NCI-H2227 treated with DMSO at 0.1 percent for 48 hours (cell line): ENCODE measurements at places on chromosomes 3 and 15.

GRCh38 chr15:42152196-42152920 is 4.1 kb downstream of the PLA2G4F start:
- no peak for DNase-seq

- DNase-seq: no peak
Observed at GRCh38 chr3:77251136-77251535, 211.2 kb downstream of the ROBO2 start.

- no peak for DNase-seq
Observed at GRCh38 chr3:40308725-40309417, 636 bp upstream of the EIF1B start.

DNA sequence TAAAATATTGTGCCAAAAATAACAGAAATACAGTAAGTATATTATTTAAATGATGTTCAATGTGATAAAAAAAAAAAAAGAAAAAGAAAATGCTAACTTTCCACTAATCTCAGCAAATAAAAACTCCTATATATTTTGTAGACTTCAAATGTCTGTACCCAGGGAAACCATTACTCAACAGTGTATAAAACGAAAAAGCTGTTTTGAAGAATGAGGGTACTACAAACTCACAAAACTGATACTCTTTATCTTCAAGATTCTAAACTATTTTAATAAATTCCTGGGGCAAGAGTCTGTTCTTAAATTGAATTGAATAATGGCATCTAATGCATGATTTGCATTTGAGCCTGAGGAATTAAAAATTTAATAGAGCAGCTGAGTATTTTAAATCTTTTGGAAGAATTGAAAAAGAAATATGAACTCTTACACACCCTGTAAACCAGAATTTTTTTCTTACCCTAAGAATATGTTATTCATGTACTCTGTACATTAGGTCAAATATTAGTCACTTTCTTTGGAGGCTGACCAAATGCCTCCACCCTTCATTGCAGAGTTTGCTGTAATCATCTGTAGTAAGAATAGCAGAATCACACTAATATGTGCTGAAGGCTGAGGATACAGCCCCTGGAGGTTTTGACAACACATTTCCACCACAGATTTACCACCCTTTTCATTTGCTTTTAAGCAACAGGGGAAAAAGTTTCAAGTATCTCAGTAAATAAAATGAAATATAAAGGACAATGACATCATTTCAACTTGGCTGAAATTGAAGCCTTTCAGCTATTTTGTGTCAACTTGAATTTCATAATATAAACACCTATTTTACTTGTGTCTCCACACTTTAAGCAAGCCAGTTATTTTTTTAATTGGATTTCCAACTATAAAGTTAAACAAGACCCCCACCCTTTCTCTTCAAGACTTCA is 79.7 kb downstream of the FBN1 start:
- no peak for DNase-seq

DNA sequence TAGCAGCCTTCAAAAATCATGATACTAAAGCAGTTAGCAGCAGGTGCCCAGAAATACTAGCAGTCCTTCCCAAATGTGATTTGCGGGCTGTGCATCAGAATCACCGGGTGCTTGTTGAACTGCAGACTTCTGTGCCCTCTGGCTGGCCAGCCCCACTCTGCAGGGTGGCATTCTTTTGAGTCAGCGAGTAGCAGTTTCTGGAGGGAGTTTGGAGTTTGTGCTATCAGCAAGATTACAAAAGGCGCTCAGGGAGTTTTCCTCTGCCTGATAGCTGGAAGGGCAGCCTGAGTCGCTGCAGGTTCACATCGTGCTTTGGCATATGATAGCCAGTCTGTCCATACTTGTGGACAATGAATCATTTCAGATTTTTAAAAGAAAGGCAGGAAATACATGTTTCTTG is 57.6 kb downstream of the CLDN11 start:
- no peak for DNase-seq

GRCh38 chr3:156788846-156789245 is 37.3 kb upstream of the LEKR1 start:
- DNase-seq: no peak
